NCI-H1048 (cell line): ENCODE measurements at places on chromosomes 1 and 21.

DNA sequence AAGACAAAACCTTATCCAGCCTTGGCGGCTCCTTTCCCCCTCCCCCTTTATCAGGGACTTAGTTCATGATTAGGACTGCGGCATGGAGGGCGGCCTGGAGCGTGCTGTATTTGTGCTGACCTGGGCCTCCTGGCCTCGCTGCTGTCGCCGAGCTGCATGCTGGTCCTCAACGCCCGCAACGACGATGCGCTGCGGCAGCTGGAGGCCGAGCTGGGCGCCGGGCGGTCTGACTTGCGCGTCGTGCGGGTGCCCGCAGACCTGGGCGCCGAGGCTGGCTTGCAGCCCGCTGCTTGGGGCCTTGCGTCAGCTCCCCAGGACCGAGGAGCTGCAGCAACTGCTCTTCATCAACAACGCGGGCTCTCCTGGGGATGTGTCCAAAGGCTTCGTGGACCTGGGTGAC, 70.9 kb downstream of the TM2D1 start:
- DNase-seq, result no peak

DNA sequence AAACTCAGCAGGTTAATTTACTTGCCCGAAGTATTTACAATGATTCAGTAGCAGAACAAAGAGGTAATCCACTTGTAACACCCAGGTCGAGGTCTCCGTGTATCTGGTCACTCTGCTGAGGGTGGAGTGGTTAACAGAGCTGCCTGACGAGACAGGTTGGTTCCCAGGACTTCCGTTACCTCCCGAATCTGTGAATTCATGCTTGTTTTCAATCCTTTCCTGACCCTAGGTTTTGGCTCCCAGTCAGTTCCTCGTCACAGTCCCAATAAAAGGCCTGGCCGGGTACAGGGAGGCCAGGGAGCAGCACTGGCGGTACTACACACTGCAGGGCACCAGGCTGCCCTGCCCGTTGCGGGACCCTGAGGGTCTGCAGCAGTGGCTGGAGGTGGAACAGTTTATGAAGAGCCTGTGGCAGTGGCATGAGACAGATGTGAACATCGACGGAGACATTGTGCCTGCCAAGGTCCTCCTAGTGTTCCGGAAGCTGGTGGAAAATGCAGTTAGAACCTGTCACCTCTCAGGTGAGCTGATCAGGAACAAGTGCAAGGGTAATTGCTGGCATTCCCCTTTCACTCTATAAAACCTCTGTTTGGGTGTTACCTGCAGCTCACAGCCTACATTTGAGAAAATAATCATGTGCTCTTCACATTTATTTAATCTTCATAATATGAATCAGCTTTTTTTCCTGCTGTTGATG, 12.8 kb downstream of the MAB21L3 start:
- no peak for DNase-seq

DNA sequence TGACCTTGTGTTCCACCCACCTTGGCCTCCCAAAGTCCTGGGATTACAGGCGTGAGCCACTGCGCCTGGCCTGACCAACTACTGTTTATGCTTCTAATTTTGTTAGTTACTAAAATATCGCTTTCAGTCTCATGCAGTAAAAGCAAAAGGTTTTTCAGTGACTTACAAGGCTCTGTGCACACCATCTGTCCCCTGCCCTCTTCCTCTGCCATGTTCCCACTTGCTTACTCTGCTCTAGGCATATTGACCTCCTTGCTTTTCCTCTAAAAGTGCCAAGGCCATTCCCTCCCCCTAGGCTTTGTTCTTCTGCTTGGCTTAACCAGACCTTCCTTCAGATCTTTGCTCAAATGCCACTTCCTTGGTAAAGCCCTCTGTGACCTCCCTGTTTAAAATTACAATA, 276.9 kb downstream of the KIF26B start:
- DNase-seq, result no peak

GRCh38 chr1:68168545-68169171, 63.7 kb downstream of the WLS start:
- no peak for DNase-seq

DNA sequence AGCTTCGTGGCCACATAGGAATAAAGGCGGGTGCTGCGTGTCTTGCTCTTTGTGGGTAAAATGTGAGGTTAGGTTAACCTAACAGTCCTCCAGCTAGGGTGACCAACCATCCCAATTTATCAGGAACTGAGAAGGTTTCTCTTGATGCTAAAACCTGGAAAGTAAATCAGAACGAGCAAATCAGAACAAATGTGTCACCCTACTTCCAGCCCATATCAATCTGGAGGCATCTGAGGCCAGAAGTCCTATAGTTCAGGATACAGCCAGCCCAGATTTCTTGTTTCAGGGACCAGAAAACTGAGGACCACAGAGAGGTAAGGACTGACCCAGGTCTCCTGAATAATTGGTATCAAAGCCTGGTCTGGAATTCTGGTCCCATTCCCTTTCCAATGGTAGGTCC, 3.1 kb upstream of the IFFO2 start:
- DNase-seq, result no peak

- DNase-seq, result no peak
Observed at GRCh38 chr1:30652152-30652841, 71.1 kb downstream of the MATN1 start.

GRCh38 chr1:53460211-53460634, 1.0 kb downstream of the DMRTB1 start:
- DNase-seq, result no peak

DNA sequence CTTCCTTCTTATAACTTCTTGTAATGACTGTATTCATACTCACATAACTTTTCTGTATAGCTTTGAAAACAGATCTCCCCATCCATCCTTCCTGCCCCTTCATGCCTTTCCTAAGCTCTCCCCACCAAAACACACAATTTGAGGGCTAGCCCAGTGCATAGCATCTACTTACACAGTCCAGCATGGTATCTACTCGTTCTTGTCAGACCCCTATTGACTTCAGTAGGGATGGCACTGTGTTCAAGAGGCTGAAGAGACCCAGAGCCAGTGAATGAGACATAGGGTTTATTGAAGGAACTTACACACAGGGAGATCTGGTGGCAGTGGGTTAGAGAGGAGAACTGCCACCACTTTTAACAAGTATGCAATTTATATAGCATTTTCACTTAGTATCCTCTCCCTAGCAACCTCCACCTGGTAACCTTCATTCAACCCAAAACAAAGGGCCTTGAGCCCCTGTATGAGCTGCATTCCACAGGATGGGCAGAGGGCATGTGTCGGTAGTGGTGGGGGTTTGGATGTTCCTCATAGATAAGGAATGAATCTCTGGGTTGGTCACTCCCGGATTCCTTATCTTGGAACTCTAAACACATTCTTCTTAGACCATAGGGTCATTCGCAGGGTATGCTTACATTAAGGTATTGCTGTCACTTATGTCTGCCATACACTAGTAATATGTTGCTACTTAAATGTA, 64.9 kb upstream of the GNG12 start:
- DNase-seq, result no peak

GRCh38 chr1:109089242-109090015, 1.1 kb upstream of the TMEM167B start:
- DNase-seq, result peak; percentile 23

GRCh38 chr1:43545695-43546387, 15.2 kb downstream of the PTPRF start:
- no peak for DNase-seq

DNA sequence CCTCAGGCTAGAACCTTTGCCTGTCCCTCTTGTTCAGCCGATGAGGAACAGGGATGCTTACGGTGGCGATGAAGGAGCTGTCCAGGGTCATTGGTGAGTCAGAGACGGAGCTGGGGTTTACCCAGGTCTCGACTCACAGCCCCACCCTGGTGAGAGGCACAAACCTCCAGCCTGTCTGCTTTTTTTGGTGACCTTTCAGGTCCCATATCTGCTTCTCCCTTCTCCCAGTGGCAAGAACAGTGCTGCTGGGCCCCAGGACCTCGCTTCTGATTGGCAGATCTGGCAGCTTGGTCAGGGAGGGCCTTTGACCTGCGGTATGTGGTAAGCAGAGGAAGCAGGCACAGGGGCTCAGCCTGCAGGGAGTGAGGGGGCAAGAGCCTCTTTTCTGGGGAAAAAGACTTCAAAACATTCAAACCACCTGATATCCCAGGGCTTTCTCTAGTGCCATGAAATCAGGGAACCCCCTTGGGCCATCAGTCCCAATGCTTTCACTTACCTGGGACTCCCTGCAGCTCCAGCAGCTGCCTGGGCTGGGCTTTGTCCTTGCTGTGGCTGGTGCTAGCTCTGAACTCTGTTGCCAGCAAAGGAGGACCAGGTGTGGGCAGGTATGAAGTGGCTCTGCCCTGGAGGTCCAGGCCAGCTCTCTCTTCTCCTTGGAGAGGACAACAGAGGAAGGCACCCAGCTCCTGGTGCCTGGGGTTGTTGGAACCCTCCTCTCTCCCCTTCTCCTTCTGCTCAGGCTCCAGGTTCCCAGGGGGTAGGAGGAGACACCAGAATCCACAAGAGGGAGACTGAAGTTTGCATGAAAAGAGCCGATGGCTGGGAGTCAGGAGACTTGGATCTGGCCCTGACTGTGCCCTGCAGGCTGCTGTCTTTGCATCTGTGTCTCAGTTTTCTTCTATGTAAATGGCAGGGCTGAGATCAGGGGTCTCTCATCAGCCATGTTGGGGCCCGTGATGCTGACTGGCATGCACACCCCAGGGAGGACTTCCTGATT, 41.4 kb downstream of the TRIM62 start:
- DNase-seq, result no peak

GRCh38 chr1:157415661-157416060, 136.7 kb downstream of the FCRL5 start:
- no peak for DNase-seq

DNA sequence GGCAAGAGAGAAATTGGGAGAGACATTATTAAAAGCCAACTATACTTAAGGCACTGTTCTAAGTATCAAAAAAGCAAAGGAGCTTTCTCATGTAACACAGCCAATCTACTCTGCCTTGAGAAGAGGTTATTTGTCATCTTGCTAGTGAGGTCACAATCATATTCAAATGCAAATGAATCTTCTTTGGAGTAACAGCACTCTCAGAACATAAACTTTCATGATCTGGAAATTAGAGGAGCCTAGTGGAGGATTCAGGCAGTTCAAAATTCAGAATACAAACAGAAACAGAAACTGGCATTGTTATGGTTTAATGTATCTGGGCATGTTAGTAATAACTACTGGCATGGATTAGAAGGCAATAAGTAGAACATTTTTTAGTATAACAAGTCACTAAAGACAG, 57.4 kb downstream of the ARID4B start:
- no peak for DNase-seq

- no peak for DNase-seq
Observed at GRCh38 chr1:93076268-93076667, 2.8 kb upstream of the MTF2 start.

GRCh38 chr1:210746024-210746731, 387.8 kb downstream of the KCNH1 start:
- DNase-seq, result no peak

DNA sequence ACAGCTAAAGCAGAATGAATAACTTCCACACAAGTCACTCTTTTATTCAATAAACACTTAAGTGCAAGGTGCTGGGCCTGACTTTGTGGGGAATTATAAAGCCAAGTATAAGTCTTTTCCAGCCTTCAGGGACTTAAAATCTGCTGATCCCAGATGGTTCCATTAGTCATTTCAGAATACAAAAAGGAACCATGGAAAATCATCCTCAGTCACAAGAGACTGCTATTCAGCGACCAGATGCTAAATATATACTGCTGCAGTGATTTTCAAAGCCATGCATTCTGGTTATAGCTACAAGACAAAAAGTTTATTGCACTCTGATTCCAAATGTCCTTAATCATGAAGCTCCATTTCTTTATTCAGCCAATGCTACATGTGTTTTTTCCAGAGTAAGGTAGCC, 25.7 kb downstream of the GLMN start:
- DNase-seq, result no peak

DNA sequence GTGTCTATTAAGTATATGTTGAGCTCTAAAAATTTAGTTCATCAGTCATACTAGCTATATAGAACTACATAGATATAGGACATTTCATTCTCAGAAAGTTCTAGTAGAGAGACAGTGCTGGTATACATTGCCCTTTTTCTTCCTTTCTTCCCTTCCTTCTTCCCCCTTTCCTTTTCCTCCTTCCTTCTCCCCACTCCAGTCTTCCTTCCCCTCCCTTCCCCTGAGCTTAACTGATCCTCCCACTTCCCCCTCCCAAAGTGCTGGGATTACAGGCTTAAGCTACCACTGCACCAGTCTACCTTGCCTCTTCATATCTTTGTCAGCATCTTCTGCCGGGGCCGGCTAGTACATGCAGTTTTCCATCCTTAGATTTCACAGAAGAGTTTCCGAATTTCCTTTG, 12.1 kb downstream of the THRAP3 start:
- no peak for DNase-seq

DNA sequence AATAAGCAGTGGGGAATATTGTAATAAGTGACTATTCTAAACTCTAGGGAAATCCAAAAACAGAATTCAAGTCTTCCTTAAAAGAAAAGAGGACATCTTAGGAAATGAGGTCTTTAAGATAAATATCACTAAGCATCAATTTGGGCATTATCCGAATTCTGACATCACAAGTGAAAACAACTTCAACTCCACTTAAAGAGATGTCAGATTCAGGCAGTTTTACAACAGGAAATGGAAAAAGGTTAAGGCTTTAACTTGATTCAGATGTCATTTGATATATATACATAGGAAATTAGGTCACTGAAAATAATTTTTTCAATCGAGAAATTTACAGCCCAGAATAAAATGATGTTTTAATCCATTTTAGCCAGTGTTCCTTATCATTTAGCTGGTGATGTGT, 435.4 kb downstream of the SETD4 start:
- no peak for DNase-seq

DNA sequence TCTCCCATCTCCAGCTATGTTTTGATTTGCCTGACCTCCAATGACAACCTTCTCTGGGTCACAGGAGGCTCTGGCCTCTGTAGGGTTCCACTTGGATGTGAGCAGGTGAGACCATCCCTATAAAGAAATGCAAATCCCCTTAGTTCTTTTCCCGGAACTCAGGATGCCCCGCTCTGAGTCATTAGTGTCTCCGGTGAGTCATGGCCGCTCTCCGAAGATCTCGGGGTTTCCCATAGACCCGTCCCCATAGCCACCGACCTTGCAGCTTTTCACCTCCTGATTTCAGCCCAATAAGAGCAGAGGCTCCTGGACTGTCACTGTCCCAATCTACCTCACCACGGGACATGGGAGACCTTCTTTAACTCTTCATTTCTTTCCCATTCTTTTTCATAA, 98.2 kb downstream of the PGBD5 start:
- DNase-seq, result no peak

DNA sequence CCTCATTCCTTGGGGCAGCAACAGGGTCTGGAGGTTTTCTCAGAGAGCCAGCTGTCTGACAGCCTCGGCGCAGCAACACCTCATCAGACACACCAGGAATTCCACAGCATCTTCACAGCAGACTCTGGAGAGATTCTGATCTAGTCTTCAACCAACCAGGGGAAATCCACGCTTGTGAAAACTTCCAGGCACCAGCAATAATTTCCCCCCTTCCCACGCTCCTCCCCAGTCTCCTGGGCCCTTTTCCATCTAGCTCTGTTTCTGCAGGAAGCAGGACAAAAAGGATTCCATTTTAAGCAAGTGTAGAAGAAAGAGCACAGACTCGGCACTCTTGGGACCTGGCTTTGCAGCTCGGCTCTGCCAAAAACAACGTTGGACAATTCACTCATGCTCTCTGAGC, 44.3 kb upstream of the CAPZB start:
- DNase-seq, result no peak

- DNase-seq, result no peak
Observed at GRCh38 chr1:219847215-219847855, 81.0 kb downstream of the SLC30A10 start.

- no peak for DNase-seq
Observed at GRCh38 chr1:111565968-111566367, 53.6 kb upstream of the RAP1A start.
